ENCODE measurements at places on chromosomes 2 and 18.

DNA sequence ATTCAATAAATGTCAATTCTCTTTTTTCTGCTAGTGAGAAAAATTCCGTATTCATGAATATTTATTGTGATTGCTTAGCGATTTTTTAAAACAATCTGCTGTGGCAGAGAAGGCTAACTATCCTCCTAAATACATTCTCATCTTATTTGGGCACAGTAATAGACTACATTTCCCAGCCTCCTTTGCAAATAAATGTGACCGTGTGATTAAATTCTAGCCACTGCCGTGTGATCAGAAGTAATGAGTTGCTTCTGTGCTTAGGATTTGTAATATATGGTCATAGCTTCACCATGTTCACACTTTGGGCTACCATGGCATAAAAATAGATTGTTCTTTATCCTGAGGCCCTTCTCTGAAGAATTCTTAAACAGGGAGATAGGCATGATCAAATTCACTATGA lies 179.6 kb downstream of the FAM124B start:
- peak; percentile 34 for DNase-seq

DNA sequence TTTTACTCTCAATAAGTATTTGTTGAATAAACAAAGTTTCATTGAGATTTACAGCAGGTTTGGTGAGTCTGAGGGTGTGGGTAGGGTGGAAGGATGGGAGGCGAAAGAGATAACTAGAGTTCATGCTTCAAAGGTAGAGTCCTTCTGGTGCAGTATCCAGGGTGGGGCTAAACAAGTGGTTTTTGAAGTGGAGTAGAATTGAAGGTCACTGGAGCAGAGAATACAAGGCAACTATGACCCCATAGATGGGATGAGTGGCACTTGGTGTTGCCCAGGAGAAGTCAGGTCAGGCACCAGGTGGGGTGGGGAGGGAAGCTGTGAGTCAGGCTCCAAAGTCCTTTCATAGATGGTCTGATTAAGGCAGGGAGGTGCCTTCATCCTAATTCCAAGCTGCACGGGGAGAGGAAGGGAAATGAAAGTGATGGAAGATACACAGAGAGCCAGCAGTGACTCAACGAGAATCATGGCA lies 6.6 kb upstream of the CAB39 start:
- no peak for DNase-seq

- no peak for DNase-seq
These were observed 275.3 kb upstream of the RAB12 start for GRCh38 chr18:8333961-8334360.

GRCh38 chr2:121386102-121386501 lies 101.1 kb upstream of the TFCP2L1 start:
- no peak for DNase-seq

DNA sequence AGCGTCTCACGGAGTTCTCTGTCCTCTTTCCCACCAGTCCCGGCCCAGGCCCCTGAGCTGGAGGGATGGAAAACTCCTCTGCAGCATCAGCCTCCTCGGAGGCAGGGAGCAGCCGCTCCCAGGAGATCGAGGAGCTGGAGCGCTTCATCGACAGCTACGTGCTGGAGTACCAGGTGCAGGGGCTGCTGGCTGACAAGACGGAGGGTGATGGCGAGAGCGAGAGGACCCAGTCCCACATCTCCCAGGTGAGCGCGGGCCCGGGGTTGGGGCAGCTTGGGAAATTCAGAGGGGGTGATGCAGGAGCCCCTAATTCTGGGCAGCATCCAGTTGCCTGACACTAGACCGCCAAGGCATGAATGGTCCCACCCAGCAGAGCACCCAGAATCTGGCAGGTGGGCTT lies 80.7 kb downstream of the CTIF start:
- no peak for DNase-seq

DNA sequence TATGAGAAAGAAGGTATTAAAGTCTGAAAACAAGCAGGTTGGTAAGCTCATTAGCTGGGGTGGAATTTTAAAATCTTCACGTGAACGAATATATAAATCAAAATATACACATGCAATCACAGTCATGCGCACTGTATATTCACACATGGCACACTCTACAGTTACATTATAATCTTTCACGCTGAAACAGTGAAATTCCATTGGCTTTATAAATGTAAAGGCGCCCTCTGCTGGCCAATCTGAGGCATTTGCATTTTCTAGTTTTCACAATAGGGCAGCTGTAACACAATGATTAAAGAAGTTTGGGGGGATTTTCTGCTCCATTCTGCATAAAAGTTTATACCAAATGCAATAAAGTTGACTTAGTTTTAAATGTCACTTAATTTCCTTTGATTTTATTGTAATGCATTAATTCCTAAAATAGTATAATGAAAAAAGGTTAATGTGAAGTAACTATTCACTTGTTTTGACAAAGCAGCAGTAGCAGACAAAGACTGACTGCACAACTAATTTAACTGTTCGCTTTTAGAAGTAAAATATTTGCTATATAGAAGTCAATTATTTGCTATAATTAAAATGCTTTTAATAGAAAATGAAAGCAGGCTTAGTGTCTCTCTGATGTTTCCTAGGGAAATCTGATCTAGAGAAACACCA lies 17.2 kb downstream of the IFIH1 start:
- peak; percentile 66 for DNase-seq

DNA sequence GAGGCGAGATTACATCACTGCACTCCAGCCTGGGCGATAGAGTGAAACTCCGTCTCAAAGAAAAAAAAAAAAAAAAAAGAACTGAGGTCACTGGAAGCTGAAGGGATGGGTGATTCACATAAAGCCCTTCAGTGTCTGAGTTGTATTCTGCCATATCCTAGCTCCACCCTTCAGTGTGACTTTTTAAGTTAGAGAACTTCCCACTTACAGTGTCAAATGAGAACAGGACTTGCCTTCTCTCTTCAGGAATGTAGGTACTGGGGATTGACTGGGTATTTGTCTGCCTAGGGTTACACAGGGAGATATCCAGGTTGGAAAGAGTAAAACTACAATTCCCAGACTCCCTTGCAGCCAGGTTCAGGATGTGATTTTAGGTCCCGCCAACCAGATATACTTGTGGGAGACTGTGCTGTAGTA lies 37.9 kb downstream of the EHD3 start:
- DNase-seq: peak; percentile 56

- no peak for DNase-seq
These were observed 2.4 kb downstream of the GFPT1 start for GRCh38 chr2:69384618-69385081.
